Esophagus mucosa (tissue), 1 donor: ENCODE measurements at places on chromosomes 3 and 15. TPM values are rescaled to one million over a fixed set of nuclear protein-coding genes. Genes with fewer than 3 reads are reported as not detected.

Gene ATP13A5
- 0.12 TPM for total RNA-seq

Gene LZTFL1
- total RNA-seq: 7.0 TPM

Gene CIDEC
- total RNA-seq: not detected

Gene SERINC4
- total RNA-seq: 0.36 TPM

Gene KNG1
- total RNA-seq: not detected

Gene P2RY12
- total RNA-seq: not detected

Gene CD200R1
- total RNA-seq: 2.9 TPM

Gene CLPX
- 49.3 TPM for total RNA-seq

Gene PROK2
- not detected for total RNA-seq

Gene ACOX2
- 14.3 TPM for total RNA-seq

Gene LTK
- 0.12 TPM for total RNA-seq

Gene MAN2C1
- total RNA-seq: 66.1 TPM

Gene VIPR1
- 3.9 TPM for total RNA-seq

Gene THPO
- not detected for total RNA-seq

Gene TTLL3
- 12.3 TPM for total RNA-seq

Gene SLC12A8
- 7.7 TPM for total RNA-seq

Gene CCK
- 0.24 TPM for total RNA-seq

Gene TERC
- 10.6 TPM for total RNA-seq

Gene IDH3A
- 99.2 TPM for total RNA-seq

Gene SERPINI2
- not detected for total RNA-seq

Gene CCDC39
- not detected for total RNA-seq

Gene TIMP4
- total RNA-seq: 1.2 TPM

Gene SLC12A1
- total RNA-seq: not detected

Gene HESX1
- 0.80 TPM for total RNA-seq

Gene CNTN3
- total RNA-seq: 0.04 TPM

Gene CCDC54
- total RNA-seq: not detected

Gene SI
- not detected for total RNA-seq

Gene SEMA6D
- 0.92 TPM for total RNA-seq

Gene DAPK2
- 9.6 TPM for total RNA-seq

Gene ALDH1L1
- 4.5 TPM for total RNA-seq

Gene RPUSD2
- 5.3 TPM for total RNA-seq

Gene DPPA4
- not detected for total RNA-seq
